ENCODE measurements at places on chromosomes 5 and 9. TPM values are rescaled to one million over a fixed set of nuclear protein-coding genes. Genes with fewer than 3 reads are reported as not detected.

TMEM232 gene
- total RNA-seq: 0.24 TPM

GRCh38 chr5:36815871-36816270 lies 60.7 kb upstream of the NIPBL start:
- no peak for DNase-seq

- no peak for DNase-seq
These were observed 77.9 kb upstream of the VPS13A start for GRCh38 chr9:77099388-77099787.

DNA sequence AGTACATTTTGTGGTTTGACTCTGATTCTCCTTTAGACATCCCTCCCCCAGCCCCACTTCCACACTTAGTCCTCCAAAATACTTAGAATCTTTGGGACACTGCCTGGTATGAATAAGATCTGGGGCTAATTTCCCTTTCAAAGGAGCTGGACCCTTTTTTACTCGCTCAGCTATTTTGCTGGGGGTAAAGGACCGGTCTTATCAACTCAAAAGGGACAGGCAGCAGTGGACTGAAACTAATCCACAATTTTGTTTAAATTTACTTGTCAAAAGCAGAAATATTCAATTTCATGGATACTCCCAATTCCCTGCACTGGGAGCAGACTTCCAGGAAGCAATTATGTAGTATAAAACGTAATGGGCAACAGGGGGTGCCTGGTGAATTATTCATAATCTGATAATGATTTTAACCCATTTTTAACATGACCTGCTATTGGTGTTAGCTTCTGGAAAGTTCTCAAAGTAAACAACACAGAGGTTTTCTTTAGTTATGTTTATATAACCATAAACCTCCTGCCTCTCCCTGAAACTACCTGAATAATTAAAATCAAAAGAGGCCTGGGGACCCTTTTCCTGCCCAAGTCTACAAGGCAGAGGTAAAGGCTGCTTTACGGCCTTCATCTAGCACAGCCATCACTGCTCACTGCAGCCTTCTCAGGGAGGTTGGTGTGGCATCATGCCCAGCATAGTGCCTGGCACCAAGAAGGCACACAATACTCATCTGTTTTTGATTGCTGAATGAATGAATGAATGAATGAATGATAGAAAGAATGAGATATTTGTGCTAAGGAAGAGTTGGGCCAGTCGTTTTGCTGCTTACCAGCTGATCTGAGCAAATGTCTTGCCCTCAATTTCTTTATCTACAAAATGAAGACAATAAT lies 44.2 kb upstream of the GNPDA1 start:
- no peak for DNase-seq

- DNase-seq: no peak
These were observed 6.0 kb upstream of the CCNJL start for GRCh38 chr5:160318409-160318808.
